ENCODE measurements at places on chromosomes 16 and 17.

GRCh38 chr17:49930880-49931279 lies 38.1 kb upstream of the DLX4 start:
- DNase-seq: no peak

GRCh38 chr16:11159282-11159681 lies 96.7 kb downstream of the SOCS1 start:
- no peak for DNase-seq

DNA sequence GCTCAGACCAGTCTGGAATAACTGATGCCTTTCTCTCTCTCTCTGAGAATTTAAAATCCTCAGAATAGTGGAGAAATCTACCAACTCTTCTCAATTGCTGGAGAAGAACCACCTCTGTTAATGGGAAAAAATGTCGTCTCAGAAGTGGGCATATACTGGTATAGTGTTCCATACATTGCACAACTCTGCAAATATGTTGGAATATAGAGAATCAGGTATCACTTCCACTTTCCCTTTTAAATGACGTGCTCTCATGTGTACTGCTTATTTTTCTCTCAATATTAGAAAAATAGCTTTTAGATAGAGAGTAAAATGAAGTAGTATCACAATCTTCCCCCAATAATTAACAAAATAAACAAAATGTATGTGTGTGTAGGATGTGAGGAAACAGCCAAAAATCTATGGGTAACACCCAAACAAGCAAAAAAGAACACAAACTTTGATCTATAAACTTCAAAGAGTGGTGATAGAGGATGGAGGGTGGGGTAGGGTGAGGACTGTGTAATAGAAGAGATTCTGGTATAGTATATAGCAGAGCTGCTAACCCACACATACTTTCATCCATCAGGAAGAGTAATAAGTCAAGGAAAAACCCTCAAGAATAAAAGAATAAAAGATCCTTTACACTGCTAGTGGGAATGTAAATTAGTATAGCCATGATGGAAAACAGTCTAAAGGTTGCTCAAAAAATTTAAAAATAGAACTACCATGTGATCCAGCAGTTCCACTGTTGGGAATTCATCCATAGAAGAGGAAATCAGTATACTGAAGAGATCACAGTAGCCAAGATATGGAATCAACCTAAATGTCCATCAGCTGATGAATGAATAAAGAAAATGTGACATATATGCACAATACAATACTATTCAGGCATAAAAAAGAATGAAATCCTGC lies 46.9 kb downstream of the NFATC3 start:
- no peak for DNase-seq

DNA sequence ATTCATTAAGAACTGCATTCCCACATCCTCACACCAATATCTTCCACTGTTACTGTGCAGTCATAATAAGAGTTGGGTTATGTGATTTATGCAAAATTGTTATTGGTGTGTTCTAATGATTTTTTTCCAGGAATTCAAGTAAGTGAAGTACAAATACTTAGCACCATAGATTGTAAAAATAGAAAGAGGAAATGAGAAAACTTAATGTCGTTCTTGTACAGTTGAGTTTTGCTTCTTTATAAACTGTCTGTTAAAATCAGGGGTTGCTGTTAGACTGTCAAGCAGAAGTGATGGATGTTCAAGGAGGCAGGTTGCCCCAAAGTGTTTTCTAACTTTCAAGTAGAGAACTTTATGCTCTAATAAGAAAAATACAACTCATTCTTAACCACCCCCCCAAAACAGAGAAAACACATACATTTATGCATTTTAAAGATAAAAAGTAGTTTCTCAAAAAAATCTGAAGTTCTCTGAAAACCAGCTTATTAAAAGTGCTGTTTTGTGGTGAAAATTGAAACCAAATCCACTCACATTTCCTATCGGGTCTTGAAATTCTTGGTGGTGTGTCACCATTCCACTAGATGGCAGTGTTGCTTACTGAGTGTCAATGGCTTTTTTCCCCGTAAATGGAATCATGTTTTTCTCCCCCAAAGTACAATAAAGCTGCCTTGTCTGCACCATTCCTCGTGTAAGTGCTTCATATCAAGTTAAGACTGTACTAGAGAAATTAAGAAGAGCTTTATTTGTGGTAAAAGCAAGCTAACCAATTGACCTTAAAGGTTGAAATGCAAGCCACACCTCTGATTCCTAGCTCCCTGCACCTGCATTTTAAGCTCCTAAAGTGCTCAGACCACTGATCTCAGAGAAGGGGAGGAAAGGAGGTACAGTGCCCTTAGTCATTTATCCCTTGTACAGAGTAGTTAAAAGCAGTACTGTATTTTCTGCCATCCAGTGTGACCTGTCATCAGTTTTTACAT lies 4.7 kb upstream of the IGSF6 start:
- DNase-seq: peak; percentile 23

DNA sequence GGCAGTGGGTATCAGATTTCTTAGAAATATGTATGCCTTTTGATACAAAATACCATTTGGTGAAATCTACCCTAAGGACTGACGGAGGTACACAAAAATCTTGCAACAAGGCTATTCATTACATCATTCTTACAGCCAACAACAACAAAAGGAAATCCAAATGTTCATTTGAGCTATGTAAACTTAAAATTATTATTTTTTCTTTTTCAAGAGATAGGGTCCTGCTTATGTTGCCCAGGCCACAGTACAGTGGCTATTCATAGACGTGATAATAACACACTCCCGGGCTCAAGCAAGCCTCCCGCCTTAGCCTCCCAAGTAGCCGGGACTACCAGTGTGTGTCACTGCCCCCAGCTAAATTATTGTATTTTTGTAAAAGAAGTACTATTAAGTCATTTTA lies 9.0 kb downstream of the SRR start:
- DNase-seq: no peak

DNA sequence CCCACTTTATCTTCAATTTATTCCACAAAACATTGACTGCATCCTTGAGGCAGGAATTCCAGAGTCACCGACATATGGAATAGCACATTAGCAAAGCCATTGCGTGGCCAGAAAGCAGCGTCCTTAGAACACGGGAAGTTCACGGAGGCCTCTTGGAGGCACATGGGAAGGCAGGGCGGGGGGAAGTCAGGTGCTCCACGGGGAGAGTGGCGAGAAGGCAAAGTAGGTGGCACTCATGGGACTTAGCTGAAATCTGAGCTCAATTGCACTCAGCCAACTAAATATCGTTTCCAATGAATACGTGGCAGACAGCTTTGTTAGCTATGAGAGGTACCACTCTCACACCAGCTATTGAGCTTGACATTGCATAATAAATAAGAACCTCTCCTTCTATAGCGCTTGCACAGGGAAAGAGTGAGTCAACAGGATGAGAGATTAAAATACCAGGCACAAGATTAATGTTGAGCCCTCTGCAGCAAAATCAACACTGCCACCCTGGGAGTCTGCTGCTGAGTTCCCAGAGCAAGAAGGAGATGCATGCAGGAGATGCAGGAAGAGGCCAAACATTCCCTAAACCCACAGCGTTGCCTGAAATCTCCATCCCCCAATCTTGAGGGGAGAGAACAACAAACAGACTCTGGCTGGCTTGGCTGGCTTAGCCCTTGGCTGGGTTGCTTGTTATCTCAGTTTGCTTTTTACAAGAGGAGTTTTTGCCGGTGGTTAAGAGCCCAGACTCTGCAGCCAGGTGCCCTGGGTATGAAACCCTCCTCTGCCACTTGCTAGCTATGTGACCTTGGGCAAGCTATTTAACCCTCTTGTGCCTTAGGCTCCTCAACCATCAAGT lies 28.8 kb downstream of the ABCC12 start:
- DNase-seq: peak; percentile 44

DNA sequence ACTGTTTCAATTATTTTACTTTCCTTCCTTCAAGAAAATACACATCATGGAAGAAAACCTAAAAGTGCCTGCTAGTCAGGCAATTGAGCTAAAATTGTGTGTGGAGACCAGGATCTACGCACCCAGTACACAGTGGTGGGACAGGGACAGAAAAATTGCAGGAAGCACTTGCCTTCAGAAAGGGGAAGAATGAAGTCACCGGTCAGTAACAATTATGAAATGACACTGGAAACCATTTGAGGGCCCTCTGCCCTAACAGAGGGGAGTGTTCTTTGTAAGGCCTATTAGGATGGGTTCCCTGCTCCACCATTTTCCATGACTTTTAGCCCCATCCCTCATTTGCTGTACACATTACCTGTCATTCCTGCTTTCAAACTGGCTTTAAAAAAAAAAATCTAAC lies 4.5 kb upstream of the PHAF1 start:
- no peak for DNase-seq

DNA sequence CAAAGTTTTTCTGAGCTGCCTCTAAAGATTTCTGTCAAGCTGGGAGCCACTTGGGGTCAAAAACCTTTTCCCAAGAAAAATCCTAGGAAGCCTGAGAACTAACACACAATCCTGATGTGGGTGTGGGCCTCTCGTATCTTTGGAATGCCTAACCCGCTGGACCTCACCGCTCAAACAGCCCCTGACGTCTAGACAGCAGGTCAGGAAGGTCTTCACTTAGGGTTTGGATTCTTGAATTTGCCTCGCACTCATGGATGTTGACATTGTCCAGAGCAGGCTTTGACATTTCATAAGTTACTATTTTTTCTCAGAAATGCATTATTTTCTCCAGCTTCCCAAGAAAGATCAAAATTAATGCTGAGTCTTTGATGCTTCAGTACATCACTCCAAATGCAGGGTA lies 18.9 kb downstream of the TEX2 start:
- no peak for DNase-seq

DNA sequence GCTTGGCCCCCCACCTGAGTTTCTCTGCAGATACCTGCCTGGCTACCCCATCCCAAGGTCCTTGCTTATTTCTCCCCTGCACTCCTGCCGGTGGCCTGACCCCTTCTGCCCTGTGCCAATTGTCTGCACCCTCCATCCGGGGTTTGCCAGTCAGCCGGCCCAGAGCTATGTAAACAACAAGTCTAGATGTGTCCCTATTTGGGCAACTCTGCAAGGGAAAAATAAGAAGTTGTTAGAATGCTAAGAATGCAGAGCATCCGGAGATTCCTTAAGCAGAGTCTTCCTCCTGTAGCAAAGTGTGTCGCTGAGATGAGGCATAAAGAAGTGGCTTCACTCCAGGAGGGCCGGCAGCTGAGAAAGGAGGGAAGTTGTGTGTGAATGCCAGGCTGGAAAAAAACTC lies 46.6 kb downstream of the RGS9 start:
- DNase-seq: no peak

- no peak for DNase-seq
These were observed 10.1 kb downstream of the SNX29 start for GRCh38 chr16:11986521-11987057.

- no peak for DNase-seq
These were observed 251.2 kb upstream of the ELAC2 start for GRCh38 chr17:13268791-13269595.

DNA sequence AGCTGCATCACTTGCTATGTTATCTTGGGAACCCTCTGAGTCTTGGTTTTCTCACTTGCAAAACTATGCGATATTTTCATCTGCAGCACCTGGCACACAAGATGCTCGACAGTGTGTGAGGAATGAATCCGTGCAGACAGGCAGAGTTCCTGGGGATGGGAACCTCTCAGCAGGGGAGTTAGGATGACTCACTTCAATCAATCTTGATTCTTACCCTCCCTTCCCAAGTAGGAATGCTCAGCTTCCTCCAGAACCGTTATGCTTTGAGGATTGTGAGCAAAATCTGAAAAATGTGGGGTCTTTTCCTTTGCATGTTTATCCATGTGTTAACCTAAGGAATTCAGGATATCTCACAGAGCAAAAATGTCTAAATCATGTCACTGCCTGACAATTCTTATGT lies 68.9 kb upstream of the HNF1B start:
- DNase-seq: peak; percentile 92

DNA sequence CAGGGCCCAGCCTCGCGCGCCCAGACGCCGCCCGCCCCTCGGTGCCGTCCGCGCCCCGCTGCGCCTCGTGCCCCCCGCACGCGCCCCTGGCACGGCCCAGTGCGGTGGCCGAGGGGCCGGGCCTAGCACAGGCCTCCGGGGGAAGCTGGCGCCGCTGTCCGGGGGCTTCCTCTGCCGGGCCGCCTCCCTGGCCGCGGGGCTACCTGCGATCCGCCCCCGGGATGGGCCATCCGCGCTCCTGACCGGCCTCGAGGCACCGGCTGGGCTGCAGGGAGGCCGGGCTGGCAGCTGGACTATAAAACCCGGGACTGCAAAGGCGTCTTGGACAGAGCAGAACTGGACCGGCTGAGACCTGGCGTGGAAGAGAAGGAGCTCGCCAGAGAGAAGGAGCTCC lies 783 bp downstream of the BHLHA9 start:
- DNase-seq: no peak

GRCh38 chr17:57556320-57556719 lies 188.8 kb downstream of the CCDC182 start:
- DNase-seq: no peak

- no peak for DNase-seq
These were observed 6.6 kb upstream of the TSPOAP1 start for GRCh38 chr17:58335061-58335731.

Data from HS-5 (cell line).